ENCODE measurements at places on chromosomes 2 and 18. TPM values are rescaled to one million over a fixed set of nuclear protein-coding genes. Genes with fewer than 3 reads are reported as not detected.

PTPN2 gene
- total RNA-seq, result 17.5 TPM

VWC2L gene
- total RNA-seq, result not detected

L3MBTL4 gene
- 0.04 TPM for total RNA-seq

CXCR1 gene
- not detected for total RNA-seq

SULT1C2 gene
- total RNA-seq, result not detected

CCDC102B gene
- 0.28 TPM for total RNA-seq

KCTD1 gene
- total RNA-seq, result 13.5 TPM

ACMSD gene
- not detected for total RNA-seq

G6PC2 gene
- not detected for total RNA-seq

DUSP2 gene
- 0.53 TPM for total RNA-seq

UCN gene
- 0.20 TPM for total RNA-seq

IL18RAP gene
- total RNA-seq, result not detected

CCDC74B gene
- 1.2 TPM for total RNA-seq
